ENCODE measurements at places on chromosomes 1 and 21.

GRCh38 chr1:211603191-211603701, 24.3 kb upstream of the SLC30A1 start:
- DNase-seq: no peak

- DNase-seq: no peak
These were observed 6.5 kb downstream of the ZP4 start for GRCh38 chr1:237884237-237884636.

DNA sequence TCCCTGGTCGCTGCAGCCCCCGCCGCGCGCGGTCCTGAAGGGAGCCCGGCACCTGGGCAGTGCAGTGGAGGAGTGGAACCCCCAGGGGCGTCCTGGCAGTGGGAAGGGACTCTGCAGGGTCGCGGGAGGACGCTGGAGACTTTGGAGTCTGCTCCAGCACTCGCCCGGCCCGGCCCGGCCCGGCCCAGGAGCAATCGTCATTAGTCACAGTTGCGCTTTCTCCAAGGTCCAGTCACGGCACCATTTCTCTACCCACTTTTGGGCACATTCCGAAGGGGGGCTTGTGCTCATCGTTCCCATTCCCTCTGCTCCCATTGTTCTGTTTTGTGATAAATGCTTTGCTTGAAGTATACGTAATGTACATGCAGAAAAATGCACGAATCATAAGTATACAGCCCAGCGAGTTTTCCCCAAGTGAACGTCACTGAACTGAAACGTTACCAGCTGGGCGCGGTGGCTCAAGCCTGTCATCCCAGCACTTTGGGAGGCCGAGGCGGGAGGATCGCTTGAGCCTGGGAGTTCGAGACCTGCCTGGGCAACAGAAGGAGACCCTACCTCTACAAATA, 999 bp downstream of the THAP3 start:
- no peak for DNase-seq

- peak; percentile 42 for DNase-seq
These were observed 79.2 kb downstream of the CD34 start for GRCh38 chr1:207831517-207832327.

- DNase-seq: no peak
These were observed 1233.3 kb upstream of the B3GALT2 start for GRCh38 chr1:194419721-194420120.

- no peak for DNase-seq
These were observed 7.3 kb downstream of the IGSF21 start for GRCh38 chr1:18114726-18115410.

DNA sequence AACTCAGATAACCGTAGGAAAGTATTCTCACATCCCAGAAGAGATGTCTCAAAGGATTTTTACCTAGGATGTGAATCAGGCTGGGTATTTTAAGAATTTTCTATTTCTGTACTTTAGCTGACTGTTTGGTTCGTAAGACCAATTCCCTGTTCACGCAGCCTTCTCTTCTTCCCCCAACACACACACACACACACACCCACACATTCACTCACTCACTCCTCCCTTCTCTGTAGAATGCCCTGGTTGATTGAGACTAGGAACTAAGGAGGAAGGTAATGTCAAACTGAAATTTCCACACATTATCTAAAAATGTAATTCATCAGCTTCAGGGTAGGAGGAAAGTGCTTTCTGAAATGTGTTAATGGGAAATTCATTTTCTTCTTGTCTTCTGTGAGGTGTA, 43.5 kb downstream of the ELAVL4 start:
- DNase-seq: no peak

- DNase-seq: no peak
These were observed 51.5 kb downstream of the VANGL2 start for GRCh38 chr1:160451859-160452232.

GRCh38 chr1:232704694-232705680, 75.1 kb upstream of the SIPA1L2 start:
- no peak for DNase-seq

DNA sequence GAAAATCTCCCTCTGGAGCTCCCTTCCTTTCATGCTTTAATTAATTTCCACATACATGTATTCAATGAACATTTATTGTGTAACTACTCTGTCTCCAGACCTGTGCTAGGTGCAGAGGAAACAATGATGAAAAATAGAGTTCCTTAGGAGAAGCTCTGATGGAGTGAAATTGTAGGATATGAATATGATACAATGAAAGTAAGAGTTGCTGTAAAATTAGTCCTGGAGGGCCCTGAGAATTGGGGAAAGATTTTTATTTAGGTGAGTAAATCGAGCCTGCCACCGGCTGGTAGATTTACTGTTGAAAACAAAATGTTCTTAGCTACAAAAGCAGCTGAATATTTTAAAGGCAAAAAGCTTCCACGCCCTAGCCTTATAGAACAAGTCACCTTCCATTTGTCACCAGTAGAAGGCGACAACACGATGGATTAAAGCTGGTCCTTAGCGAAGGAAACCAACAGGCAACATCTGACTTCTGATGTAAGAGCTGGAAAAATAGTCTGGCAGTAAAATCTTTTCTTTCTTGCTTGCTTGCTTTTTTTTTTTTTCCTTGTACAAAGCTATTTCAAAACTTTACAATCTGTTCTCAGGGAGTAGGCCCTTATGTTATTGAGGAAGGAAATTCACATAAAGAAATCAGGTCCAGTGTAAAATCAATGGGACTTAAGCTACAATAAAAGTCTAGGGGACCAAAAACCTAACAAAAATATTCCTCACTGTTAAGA, 82.0 kb upstream of the ROR1 start:
- DNase-seq: no peak

DNA sequence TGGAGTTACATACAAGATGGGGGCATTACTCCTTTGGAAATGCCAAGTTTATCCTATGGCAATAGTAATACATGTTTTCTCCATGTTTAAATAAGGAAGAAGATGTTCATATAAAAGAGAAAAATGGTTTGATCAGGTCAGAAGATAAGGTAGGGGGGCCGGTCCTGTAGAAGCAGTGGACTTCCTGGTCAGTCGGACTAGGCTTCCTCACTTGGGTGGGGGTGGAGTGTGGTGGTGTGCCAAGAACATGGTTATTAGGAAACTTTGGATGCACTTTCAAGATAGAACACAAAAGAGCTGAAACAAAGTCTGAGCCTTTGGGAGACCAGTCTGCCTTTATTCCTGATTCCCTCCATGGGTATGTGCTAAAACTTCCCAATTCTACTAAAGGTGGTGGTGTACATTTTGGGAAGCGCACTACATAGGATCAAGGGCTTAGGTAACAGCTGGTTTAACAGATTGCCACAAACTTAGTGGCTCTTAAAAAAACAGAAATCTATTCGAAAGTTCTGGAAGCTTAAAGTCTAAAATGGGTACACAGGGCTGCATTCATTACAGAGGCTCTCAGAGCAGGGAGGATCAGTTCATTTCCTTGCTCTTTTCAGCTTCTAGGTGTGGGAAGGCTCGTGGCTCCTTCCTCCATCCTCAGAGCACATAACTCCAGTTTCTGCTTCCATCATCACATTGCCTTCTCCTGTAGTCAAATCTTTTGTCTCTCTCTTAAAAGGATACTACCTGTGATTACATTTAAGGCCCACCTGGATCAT, 64.6 kb downstream of the KDM1A start:
- no peak for DNase-seq

DNA sequence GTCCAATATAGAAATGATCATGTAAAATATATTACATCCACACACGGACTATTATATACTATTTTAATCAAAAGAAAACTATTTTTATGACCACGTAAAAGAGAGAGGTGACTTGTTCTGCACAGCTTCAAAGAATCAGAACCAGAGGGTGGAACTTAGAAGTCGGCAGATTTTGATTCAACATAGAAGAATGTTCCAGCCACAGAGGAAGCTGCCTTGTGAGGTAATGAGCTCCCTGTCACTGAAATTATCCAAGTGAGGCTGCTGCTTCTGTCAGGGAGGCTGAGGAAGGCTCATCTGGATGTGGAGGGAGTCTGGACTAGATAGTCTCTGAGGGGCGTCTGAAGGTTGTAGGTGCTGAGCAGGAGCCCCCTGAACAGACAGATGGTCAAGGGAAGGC, 2.7 kb downstream of the PLEKHA6 start:
- no peak for DNase-seq

GRCh38 chr1:207742850-207743555, 8.9 kb upstream of the CD46 start:
- no peak for DNase-seq

GRCh38 chr1:29811247-29811646, 574.9 kb downstream of the PTPRU start:
- DNase-seq: no peak

DNA sequence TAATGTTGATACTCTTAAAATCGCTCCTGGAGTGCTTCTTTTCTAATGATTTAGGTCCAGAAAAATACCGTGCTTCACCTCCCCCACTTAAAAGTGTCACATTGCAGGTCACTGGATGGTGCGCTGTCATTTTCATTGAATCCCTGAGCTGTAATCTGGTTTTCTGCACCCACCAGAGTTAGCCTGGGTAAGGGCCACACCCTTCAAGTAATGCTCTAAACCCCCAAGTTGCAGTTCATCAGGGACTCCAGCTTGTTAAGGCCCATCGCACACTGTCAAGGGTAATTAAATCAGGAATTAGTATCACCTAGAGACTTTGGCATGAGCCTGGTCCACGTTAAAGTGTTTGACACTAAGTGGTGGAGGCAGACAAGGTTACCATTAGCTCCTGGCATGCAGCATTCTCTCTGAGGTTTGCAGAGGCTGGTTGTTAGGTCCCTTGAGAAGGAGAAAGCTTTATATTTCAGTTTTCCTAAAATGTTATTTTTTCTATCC, 34.0 kb downstream of the ASTN1 start:
- no peak for DNase-seq

DNA sequence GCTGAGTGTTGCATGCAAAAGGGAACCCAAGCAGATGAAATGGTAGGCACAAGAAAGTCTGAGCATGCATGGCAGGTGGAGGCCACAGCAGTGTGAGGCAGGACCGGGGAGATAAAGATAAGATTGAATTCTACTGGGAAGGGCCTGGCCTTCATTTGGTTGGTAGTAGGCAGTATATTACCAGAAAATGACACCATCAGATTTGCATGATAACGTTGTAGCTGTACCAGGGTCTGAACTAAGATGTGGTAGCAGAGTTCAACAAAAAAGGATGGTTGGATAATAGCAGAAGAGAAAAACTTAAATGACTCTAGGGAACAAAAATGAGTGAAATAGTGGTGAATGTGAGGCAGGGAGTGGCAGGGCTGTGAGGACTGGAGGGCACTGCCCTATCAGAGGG, 75.6 kb upstream of the DNAJC6 start:
- no peak for DNase-seq

DNA sequence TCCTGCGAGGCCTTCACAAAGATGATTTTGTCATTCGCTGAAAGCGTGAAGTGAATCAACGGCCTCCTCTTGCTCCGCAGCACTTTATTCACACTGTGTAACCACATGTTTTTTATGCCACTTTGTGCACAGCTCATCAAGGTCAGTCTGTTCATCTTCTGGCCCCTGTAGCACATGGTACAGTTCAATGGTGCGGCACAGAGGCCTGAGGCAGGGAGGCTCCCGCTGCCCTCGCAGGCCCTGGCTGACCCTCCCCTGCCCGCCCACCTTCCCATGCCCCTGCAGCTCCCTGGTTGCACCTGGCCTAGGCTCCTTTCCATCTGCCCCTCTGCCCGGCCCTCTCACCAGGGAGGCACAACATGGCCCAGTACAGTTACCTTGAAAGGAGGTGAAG, 87.5 kb downstream of the CD247 start:
- DNase-seq: no peak

DNA sequence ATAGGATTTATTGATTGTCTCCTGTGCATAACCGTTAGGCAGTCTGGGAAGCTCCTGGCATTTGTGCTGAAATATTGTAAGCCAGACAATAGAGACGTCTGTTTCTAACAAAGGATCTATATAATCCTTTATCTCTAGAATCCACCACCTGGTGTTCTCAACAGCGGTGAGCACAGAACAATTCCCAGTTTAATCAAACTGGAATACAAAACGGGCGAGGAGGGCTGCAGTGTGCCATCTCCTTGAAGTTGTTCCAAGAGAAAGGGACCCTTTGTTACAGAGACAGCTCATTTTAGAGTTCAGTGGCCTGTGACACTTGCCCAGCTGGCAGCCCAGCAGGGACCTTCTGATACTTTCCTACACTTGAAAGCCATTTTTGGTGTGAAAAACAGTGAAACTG, 162.8 kb upstream of the IVNS1ABP start:
- DNase-seq: no peak

DNA sequence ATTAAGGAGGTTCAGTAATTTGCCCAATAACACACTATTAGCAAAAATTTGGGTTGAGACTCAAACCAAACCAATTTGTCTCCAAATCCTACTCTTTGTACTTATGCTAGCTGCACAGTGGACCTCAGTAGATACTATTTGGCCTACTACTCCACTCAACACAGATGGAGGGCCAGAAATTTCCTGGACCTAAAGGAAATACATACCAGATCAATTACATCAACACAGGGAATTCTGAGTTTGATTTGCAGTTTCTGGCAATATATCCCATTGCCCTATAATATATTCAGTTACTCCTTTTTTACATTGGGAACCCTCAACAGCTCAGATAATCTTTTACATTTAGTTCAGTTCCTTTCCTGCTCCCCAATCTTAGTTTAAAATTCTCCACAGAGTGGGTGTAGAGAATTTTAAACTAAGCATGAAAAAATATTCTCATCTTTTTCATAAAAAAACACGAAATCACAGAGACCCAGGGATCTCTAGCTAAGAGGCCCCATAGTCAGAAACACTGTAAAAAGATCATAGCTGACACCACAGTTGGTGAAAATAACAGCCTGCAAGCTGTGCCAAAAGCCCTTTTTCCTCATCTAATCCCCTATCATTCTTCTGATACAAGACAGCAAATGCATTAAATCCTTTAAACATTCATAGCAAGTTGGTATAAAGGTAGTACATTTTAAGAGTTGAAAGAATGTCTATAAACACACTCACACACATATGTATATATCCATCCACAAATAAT, 317.7 kb upstream of the ESRRG start:
- DNase-seq: no peak

DNA sequence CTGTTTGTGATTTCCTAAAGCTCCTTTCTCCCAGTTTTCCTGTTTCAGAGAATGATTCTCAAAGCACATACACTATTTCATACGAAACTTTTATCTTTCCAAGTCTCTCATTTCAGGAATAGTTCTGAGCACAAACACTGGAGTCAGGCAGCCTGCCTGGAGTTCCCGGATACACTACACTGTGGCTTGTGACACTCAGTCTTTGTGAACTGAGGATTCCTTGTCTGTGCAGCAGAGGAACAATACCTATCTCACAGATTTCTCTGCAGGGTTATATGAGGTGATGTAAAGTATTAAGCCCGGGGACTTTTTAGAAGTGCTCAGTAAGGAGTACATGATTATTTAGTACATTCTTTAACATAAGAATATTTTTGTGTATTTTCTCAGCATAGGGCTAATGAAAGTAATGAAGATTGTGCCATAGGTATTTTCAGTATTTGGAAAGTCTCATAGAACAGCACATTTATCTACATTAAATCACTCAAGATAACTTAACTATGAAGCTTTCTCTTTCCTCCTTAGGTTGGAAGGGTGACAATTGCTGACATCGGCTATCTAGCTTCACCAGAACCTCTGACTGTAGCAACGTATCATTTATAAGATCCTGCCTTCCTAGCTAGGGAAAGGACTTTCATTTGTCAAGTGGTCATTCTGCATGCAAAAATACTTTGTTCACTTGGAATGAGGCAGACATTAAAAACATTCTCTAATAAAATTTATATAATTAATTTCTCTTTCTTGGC, 12.9 kb downstream of the GBP2 start:
- no peak for DNase-seq

GRCh38 chr1:157831968-157832626, 9.5 kb downstream of the CD5L start:
- DNase-seq: no peak

- DNase-seq: no peak
These were observed 318.5 kb upstream of the RUNX1 start for GRCh38 chr21:35367553-35367952.
